ENCODE measurements at places on chromosomes 11 and 22.

GRCh38 chr11:65060913-65061408 lies 2.6 kb upstream of the NAALADL1 start:
- no peak for DNase-seq

- no peak for DNase-seq
Measured at GRCh38 chr11:124643042-124643604, 20.5 kb downstream of the TBRG1 start.

DNA sequence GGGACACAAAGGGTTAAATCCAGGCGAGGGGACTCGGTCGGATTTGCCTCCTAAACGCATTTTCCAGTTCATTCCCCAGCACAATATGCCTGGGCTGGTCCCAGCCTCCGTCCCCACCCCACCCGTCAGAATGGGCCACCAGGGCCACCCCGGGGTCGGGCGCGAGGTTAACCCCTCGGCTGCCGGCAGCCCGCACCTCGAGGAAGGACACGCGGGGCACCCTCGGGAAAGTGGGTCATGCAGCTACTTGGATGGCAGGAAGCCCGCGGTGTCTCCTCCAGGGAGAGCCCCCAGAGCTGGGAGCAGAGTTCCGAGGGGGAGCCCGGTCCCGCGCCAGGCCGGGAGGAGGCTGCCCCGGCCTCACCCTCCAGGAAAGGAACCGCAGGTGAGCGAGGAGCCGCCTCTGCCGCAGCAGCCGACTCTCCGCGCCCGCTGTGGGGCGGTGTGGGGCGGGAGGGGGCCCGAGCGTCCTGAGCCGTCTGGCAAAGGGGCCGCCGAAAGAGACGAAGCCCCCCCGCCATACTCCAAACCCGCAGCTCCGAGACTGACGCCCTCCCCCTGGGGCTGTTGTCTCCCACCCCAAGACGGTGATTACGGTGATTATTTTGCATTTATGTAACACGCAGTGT lies 1.4 kb downstream of the NECTIN1 start:
- DNase-seq: no peak

DNA sequence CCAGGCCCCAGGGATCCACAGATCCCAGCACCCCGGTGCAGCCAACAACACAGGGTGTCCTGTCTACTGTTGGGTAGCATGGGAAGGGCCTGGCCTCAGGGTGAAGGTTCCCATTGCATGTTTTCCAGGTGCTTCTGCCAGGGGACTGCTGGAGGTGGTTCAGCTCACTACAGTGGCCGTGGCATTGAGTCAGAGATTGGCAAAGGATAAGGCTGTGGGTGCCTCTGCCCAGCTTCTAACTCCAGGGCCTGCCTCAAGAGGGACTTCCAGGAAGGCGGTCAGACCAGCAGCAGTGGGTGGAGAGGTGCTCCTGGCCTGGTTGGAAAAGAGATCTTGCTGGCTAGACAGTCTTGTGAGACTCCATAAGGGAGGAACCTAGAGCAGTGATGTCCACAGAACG lies 20.9 kb downstream of the CSNK1E start:
- no peak for DNase-seq

- no peak for DNase-seq
Measured at GRCh38 chr11:13009921-13010748, 1.0 kb downstream of the RASSF10 start.

- no peak for DNase-seq
Measured at GRCh38 chr11:8283465-8284230, 20.0 kb upstream of the LMO1 start.

- no peak for DNase-seq
Measured at GRCh38 chr11:83222499-83222898, 29.0 kb downstream of the ANKRD42 start.

GRCh38 chr22:26313291-26313690 lies 115.8 kb upstream of the ASPHD2 start:
- no peak for DNase-seq

DNA sequence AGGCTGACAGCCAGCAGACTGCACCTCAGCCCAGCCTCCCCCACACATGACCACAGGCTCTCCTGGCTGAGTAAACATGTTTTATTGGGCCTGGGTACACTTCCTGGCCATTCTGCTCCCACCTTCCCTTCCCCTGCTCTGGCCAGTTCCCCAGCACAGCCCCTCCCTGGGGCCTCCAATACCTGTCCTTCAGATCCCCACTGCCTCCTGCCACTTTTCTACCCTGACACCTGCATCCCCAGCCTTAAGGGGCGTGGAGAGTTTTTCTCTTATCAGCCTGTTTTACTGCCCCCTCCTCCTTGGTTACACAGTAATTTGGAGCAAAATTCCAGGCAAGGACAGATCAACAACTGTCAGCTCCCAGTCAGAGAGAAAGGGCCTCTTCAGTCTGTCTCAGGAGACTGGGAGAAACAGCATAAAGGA lies at the start of gene ISX:
Gene ISX, plus strand, starts transcription at position 363 of the 423 bp plus-strand sequence. CDS start 930 bp downstream, outside the sequence.
- no peak for DNase-seq

- no peak for DNase-seq
Measured at GRCh38 chr11:102603091-102603490, 22.0 kb downstream of the MMP20 start.

- DNase-seq: no peak
Measured at GRCh38 chr11:18715476-18715875, 10.5 kb downstream of the IGSF22 start.

DNA sequence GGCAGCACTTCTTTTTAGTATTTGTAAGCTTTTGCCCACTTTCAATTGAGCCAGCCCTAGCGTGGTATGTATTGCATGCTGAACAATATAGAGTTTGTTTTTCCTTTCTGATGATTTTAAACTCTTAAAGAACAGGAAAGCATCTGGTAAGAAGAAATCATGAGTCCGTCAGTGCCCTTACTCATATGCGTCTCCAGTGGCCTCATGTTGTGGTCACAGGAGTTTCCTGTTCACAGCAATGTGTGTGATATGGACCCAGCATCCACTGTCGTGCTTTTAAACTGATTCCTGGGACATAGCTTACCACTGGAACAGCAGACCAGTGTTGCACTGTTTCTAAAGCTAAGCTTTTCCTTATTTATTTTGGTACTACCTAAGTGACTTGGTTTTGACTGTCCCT lies 40.1 kb downstream of the BID start:
- DNase-seq: no peak

DNA sequence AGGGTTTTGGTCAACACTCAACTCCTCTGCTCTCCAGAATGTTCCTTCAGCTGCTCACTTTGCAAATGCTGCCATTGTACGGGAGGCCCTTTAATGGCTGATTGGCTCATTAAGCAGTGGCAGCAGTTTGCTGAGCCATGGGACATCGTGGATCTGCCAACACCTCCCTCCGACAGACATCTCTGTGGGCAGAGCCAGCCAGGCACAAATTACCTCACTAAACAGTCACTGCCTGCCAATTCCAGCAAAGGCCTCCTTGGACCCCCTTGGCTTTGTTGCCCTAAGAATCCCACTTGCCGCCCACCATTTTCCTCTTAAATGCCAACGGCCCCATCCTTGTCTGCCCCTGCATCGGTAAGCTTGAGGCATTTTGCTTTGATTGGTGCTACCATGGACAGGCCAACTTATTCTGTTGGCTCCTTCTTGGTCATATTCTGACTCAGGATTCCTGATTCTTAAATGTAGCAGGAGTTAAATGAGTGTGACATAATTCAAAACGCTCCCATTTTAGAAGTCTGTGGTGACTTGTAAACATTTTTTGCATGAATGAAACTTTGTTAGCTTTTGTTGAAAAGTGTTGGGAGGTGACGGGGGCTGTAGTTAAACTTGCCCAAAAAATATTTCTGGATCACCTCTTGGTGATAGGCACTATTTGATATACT lies 57.5 kb upstream of the LMO2 start:
- DNase-seq: no peak

- no peak for DNase-seq
Measured at GRCh38 chr22:19361501-19362103, 69.9 kb downstream of the HIRA start.

DNA sequence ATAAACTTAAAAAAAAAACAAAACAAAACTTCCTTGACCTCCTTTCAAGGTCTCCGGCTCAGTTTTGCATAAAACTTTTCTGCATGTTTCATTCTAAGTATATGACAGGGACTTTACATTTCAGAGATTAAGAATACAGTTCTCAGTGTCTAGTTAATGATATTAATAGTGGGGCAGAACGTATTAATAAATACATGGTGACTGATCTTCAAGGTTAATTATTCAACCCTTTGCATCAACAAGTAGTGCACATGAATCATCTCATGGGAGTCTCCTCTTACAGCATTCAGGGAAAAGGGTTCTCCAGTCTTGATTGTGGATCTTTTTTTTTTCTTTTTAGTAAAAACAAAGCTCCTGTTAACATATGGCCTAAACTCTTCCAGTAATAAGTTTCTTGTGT lies 146.8 kb downstream of the KIRREL3 start:
- DNase-seq: no peak
